ENCODE measurements at places on chromosomes 3 and 15.

- DNase-seq: no peak
These were observed 791.1 kb upstream of the ALCAM start for GRCh38 chr3:104575634-104576033.

DNA sequence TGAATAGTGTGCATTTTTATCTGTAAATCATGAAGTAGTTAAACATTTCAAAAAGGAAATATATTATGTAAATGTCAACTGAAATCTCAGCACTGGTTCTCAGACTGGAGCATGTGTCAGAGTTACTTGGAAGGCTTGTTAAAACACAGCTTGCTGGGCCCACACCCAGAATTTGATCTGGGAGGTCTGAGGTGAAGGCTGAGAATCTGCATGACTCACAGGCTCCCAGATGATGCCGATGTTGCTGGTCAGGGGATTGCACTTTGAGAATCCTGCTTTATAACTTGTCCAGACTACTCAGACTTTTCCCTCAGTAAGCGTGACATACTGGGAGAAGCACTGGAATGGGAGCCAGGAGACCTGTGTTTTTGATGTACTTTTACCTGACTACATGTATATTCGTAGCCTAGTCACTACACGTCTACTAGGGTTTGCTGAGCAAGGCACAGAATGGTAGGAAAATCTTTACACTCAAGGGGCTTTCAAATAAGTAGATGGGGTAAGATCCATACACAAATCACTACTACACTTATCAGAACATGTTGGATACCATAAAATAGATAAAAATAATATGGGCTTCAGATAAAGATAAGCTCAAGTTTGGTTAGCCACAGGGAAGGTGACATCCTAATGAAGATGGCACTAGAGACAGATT, 77.1 kb upstream of the MEX3B start:
- no peak for DNase-seq

- DNase-seq: no peak
These were observed 103.8 kb downstream of the RBMS3 start for GRCh38 chr3:29384640-29385039.

- no peak for DNase-seq
These were observed 222.7 kb upstream of the NAALADL2 start for GRCh38 chr3:174636451-174636850.

DNA sequence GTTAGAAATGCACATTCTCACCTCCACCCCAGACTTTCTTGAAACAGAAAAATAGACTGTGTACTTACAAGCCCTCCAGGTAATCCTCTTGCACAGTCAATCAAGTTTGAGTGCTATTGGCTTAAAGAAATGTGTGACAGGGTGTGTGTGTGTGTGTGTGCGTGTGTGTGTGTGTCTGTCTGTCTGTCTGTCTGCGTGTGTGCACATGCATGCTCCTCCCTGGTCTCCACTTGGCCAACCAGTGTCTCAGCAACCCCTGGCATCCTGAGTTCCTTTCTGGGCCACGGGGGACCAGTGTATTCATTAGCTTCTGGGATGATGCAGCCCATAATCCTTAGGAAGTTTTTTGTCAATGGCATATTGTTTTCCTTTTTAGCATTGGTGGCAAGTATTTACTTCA, 128.8 kb upstream of the IL12A start:
- DNase-seq: no peak

GRCh38 chr15:74396445-74397238, 29.2 kb upstream of the CYP11A1 start:
- DNase-seq: peak; percentile 74

DNA sequence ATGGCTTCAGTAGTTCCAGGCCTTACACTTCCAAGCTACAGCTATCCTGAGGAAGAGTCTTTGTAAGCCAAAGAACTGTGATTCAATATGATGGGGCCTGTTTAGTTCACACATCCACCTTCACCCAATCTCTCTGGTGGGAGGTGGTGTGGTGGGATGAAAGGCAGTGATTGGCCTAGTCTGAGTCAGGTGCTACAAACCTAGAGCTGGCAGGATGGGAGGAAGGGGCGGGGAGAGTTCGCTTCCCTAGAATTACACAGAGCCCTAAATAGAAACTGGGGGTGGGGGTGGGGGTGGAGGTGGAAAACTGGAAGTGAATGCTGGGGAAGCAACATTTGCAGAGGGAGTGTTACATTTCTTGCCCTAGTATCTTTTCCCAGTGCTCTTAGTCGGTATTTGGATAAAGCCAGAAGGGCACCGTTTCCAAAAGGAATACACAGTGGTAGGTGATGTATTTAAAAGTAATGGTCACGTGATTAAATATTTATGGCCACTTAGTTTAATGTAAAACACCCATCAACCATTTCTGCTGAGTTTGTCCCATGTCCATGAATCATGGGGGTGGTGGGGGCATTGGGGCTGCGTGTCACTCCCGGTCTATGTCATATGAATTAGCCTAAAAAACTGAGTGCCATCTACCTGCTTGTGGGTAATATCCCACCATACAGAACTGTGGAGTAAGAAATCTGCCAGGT, 247.6 kb upstream of the PROK2 start:
- DNase-seq: no peak

DNA sequence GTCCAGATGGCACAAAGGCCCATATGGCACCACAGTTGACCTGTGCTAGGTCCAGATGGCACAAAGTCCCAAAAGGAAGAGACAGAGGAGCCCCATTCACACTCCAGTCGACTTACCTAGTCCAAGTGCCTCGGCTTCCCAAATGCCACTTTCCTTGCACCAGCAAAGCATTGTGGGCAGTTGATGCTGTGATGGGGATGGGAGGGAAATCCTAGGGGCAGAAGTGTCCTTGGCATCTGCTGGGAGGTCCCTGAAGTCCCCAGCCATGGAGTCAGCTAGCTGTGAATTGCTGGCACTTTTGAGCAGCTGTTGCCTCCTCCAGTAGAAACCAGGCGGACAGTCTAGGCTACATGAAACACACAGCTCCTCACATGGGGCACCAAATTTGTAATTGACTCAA, 60.3 kb upstream of the SIAH2 start:
- no peak for DNase-seq

DNA sequence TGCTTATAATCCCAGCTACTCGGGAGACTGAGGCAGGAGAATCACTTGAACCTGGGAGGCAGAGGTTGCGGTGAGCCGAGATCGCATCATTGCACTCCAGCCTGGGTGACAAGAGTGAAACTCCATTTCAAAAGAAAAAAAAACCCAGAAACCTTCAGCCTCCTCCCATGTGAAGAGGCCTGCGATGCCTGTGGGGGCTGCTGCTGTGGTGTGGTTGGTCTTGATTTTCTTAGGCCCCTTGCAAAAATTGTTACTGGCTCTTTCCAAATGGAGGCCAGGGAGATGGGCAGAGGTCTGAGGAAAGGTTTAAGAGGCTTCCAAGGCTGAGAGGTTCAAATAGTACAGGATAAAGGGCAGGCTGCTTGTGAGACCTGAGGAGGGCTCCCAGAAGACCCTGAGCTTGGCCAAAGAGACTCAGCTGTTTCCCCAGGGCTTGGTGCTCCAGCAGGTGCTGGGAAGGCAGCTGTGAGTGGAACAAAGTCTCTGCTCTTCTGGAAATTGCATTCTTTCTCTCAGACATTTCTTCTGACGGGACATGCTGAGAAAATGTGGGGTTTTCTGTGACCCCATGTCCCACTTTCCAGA, 18.4 kb downstream of the GCSAM start:
- DNase-seq: no peak

- DNase-seq: no peak
These were observed 201.7 kb upstream of the BCL6 start for GRCh38 chr3:187946981-187947380.

GRCh38 chr3:114035896-114036295, 20.4 kb downstream of the CCDC191 start:
- DNase-seq: no peak

DNA sequence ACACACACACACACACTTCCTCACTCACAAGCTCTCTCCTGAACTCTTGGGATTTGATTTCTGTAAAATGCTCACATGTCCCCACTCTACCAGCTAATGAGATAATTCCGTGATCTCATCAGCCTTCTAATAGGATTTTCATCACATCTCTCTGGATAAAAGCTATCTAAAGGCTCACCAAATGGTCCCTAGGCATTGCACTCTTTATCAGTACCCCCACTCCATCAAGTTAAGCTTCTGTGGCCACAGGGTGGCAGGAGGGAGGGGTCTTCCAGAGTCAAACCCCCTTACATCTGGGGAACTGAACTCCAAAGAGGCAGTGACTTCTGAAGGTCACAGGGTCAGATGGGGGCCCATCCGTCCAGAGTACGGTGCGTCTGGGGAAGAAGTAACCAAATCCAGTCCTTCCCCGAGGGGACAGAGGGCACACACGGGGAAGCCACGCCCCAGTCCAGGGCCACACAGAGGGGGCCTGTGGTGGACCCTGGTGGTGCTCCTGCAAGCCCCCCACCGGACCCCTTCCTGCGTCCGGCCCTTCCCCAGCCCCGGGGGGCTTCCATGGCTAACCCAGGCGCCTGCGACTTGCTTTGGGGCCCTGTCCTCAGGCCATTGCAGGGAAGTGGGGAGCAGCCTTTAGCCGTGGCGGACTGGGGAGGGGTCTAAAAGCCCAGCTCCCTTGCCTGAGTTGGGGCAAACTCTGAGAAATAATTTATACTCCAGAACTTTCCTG, 25.5 kb downstream of the CPN2 start:
- no peak for DNase-seq

GRCh38 chr15:76994971-76995945, at the start of gene PSTPIP1:
Gene PSTPIP1 (plus strand): TSS chr15:76995126. CDS start chr15:76995574, 448 bp downstream.
- no peak for DNase-seq

GRCh38 chr3:104745313-104745712, 621.4 kb upstream of the ALCAM start:
- no peak for DNase-seq

GRCh38 chr3:126827121-126827520, 123.1 kb downstream of the CHCHD6 start:
- DNase-seq: no peak

- no peak for DNase-seq
These were observed 21.3 kb downstream of the SLC35G2 start for GRCh38 chr3:136840252-136840651.

GRCh38 chr3:197478746-197479668, 76.8 kb downstream of the BDH1 start:
- no peak for DNase-seq

- no peak for DNase-seq
These were observed 560.0 kb upstream of the CFAP20DC start for GRCh38 chr3:59609657-59610348.

DNA sequence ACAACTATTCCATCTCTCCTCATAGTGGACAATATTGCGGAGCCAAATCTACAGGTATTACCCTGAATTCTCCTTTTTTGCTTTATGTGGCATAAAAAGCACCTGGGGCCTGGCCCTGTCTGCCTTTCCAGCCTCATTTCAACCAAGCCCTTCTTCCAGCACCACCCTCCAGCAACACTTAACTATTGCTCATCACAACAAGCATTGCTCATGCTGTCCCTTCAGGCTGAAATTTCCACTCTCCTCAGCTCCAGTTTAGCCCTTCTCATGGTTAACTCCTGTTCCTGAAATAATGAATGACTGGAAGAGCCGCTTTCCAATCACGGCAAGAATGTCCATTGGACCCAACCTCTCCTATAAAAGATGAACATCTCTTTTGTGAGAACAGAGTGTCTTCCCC, 107.4 kb downstream of the P2RY1 start:
- no peak for DNase-seq

- DNase-seq: peak; percentile 34
These were observed 536.9 kb downstream of the ZIC1 start for GRCh38 chr3:147945968-147946519.

DNA sequence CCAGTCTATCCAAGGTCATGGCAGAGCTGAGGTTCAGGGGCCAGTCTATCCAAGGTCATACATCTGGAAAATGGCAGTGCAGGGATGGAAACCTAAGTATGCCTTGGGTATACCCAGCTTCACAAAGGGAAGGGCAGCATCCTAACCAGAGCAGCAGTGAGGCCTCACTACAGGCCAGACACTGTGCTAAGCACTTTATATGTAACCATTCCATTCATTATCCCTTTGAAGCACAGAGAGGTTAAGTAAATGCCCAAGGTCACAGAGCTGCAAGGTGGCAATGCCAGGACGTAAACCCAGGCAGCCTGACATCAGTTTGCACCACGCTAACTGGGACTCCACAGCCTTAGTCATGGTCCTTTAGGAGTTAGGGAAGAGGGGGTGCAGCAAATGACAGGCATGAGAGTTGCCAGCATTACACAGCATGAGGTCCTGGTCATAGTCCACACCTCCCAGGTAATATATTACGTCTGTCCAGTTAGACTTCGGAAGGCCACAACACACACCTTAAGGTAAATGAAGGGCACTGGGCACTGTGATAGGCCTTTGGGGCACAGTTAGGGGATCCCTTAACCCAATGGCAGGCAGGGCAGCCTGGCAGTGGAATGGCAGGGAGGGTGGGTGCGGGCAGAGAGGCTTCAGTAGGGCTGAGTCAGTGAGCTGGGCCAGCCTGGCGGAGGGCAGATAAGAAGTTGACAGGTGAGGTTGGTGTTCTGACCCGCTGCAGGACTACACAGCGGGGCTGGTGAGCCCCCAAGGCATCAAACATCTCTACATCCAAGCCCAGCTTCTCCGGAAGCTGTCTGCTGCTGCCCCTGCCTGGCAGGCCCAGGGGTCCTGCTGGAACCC, 21.1 kb upstream of the CORO2B start:
- DNase-seq: no peak

DNA sequence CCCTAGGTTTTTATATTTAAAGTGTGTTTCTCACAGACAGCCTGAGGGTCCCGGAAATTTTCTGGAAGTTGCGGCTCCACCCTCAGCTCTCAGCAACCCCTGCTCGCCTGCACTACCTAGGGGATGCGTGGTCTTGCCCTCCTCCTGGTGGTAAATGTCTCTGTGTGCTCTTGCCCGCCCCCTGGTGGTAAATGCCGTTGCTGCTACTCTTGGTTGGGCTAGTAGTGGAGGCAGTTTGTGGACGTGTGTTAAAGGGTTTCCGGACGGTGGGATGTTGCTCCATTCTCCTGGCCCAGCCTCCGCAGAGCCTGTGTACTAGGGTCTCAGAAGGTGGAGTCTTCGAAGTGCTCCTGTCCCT, 27.4 kb downstream of the STOML1 start:
- peak; percentile 90 for DNase-seq

- no peak for DNase-seq
These were observed 376.3 kb downstream of the LSAMP start for GRCh38 chr3:116069024-116069423.

- DNase-seq: no peak
These were observed 22.9 kb downstream of the EXOG start for GRCh38 chr3:38519000-38519399.

GRCh38 chr3:43637702-43638101, 15.9 kb upstream of the ANO10 start:
- DNase-seq: no peak

DNA sequence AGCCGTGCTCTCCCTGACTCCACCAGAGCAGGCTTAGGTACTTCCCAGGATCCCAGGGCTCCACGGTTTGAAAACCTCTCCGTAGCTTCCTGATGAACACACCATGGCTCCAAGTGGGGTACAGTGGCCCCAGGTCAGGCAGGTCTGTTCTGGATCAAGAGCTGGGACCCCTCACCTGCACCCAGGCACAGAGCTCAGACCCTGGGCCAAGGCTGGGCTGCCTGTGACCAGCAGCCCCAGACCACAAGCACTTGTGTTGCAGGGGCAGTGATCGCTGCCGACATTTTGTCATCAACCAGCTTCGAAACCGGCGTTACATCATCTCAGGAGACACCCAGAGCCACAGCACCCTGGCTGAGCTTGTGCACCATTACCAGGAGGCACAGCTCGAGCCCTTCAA, 5.3 kb downstream of the SH2D7 start:
- DNase-seq: no peak

- no peak for DNase-seq
These were observed 43.9 kb upstream of the GOLGA8J start for GRCh38 chr15:30038667-30039523.

All from HuH-7.5 (cell line).